Activated naive CD4-positive, alpha-beta T cell treated with anti-CD3 and anti-CD28 coated beads, Interleukin-2, amount 10 ng/mL, durations not matched to agents 7 days and 5 days (primary cell): ENCODE measurements at places on chromosomes 16 and 17.
A peak's percentile ranks its signal among the peaks of the same experiment; 100 is the strongest.

DNA sequence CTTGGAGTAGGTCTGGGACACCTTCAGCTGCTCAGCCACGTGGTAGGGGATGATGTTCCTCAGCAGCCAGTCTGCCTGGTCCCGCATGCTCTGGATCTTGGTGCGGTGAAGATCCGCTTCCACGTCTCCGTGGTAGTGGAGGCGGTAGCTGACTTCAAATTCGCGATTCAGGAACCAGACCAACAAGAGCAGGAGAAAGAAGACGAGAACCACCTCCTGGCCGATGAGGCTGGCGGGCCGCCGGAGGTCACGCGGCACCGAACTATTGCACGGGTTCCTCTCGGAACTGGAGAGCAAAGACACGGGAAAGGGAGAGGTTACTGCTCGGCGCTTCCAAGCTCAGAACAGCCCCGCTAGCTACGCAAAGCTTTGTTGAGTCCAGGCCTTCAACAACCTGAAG, 86.2 kb upstream of the CREBBP start:
- no peak for DNase-seq
- H3K4me1 ChIP-seq, result peaks cover 16% of the 10 kb centered on the region
- H3K4me3 ChIP-seq, result no peak overlapping the region
- peaks cover 17% of the 10 kb centered on the region for H3K36me3 ChIP-seq
- no peak overlapping the region for H3K27ac ChIP-seq
- peaks cover 16% of the 10 kb centered on the region for H3K27me3 ChIP-seq

- no peak overlapping the region for H3K27ac ChIP-seq
- H3K27me3 ChIP-seq, result peaks cover 12% of the 10 kb centered on the region
- H3K4me3 ChIP-seq, result no peak overlapping the region
These were observed 20.2 kb downstream of the FOXN1 start for GRCh38 chr17:28526381-28526780.

DNA sequence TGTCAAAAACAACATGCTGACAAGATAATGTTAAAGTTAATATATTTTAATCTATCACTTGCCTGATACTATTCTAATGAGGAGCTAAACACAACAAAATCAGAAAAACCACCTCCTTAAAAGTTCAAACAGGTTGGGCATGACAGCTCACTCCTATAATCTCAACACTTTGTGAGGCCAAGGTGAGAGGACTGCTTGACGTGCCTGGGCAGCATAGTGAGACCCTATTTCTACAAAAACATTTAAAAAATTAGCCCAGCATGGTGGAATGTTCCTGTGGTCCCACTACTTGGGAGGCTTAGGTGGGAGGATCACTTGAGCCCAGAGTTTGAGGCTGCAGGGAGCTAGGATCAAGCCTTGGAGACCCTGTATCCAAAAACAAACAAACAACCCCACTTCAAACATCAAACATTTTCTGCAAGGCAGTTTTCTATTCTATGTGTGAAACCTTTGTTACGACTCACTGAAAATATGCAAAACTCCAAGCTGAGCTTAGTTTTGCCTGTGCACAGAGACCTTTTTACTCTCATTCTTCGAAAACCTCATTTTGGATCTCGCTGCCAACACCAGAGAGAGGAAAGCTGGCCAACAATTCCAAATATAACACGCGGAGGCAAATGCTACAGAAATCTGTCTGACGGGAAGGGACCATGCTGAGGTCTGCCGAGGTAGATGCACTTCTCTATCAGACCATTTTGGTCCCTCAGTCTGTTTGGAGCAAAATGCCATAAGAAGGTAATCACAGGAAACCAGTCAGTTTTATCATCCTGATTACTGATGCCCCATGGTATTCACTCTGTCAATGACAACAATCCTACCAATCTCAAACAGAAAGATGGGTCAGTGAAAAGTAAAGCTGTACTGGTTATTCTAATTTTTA, 6.2 kb downstream of the PHF12 start:
- H3K4me1 ChIP-seq, result peaks cover 66% of the 10 kb centered on the region
- no peak for DNase-seq
- H3K27me3 ChIP-seq, result no peaks in the 10 kb centered on the region
- H3K36me3 ChIP-seq, result peaks cover 52% of the 10 kb centered on the region

GRCh38 chr16:86668136-86668910, 90.0 kb downstream of the FOXL1 start:
- H3K36me3 ChIP-seq, result no peaks in the 10 kb centered on the region
- H3K4me3 ChIP-seq, result no peak overlapping the region
- H3K27ac ChIP-seq, result no peak overlapping the region
- no peak for DNase-seq
- H3K27me3 ChIP-seq, result peaks cover 3% of the 10 kb centered on the region

- no peaks in the 10 kb centered on the region for H3K27me3 ChIP-seq
- peak overlapping the region; percentile 65 for H3K4me3 ChIP-seq
- H3K4me1 ChIP-seq, result peaks cover 79% of the 10 kb centered on the region
- H3K27ac ChIP-seq, result peak overlapping the region; percentile 98
- H3K36me3 ChIP-seq, result peaks cover 14% of the 10 kb centered on the region
These were observed 12.0 kb upstream of the RNF157 start for GRCh38 chr17:76252040-76252954.

DNA sequence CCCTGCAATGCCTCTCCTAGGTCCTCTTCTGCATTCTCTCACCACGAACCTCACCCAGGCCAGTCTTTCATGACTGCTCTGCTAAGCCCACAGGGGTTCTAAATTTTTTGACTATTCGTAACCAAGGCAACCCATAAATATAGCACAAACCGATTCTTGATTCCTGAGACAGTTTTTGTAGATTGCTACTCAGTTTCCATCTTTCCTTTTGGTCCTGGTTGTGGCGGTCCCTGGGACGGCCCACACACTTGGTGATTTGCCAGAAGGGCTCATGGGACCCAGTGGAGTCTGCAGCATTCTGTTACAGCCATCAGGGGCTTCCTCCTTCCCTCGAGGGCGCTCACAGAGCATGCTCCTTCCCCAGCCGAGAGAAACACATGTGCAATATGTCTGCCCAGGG, 23.4 kb upstream of the MGAT5B start:
- no peak overlapping the region for H3K27ac ChIP-seq
- no peak overlapping the region for H3K4me3 ChIP-seq
- DNase-seq, result no peak
- peaks cover 85% of the 10 kb centered on the region for H3K27me3 ChIP-seq
- H3K36me3 ChIP-seq, result no peaks in the 10 kb centered on the region
- H3K4me1 ChIP-seq, result peaks cover 13% of the 10 kb centered on the region

GRCh38 chr17:79830303-79830702, 8.9 kb downstream of the CBX4 start:
- H3K36me3 ChIP-seq, result peaks cover 14% of the 10 kb centered on the region
- H3K27ac ChIP-seq, result no peak overlapping the region
- no peak for DNase-seq
- no peak overlapping the region for H3K4me3 ChIP-seq

- no peak overlapping the region for H3K4me3 ChIP-seq
- no peak overlapping the region for H3K27ac ChIP-seq
- H3K36me3 ChIP-seq, result peaks cover 3% of the 10 kb centered on the region
- H3K4me1 ChIP-seq, result peaks cover 21% of the 10 kb centered on the region
These were observed 35.0 kb downstream of the USP32 start for GRCh38 chr17:60356940-60357339.

DNA sequence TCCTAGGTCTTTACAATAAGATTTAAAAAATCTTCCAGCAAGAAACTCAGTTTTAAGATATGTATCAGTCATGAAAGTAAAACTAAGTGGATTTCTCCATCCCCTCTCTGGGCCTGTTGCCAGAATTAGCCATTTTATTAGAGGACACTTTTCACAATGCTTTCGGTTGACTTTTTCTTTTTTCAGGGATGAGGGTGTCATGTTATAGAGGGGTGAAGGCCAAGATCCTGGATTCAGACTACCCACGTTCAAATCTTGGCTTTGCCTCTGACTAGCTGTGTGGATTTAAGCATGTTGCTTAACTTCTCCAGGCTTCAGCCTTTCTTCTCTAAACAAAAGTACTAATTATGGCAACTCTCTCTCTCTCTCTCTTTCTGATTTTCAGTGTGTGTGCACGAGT, 111.7 kb upstream of the COX10 start:
- H3K27ac ChIP-seq, result no peak overlapping the region
- H3K4me1 ChIP-seq, result peaks cover 6% of the 10 kb centered on the region
- no peaks in the 10 kb centered on the region for H3K36me3 ChIP-seq
- DNase-seq, result no peak
- no peak overlapping the region for H3K4me3 ChIP-seq

DNA sequence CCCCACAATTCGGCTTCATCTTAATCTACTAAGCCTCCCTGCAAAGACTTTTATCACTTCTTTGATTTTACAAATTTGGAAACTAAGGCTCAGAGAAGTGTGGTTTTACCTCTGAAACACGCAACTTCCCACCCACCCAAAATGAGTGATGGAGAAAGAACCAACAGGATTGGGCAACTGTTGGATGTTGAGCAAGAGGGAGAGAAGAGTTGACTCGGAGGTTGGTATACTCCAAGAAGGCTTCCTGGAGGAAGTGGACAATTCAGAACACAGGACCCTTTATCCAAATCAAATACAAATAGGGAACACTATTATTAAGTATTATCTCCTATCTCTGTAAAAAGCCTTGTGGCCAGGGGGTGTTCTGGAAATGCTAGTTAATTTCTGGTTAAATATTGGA, 323.0 kb downstream of the C16orf95 start:
- no peak for DNase-seq
- peaks cover 2% of the 10 kb centered on the region for H3K4me1 ChIP-seq
- H3K27me3 ChIP-seq, result peaks cover 10% of the 10 kb centered on the region
- H3K27ac ChIP-seq, result no peak overlapping the region
- H3K36me3 ChIP-seq, result no peaks in the 10 kb centered on the region

- DNase-seq, result no peak
- peak overlapping the region; percentile 35 for H3K27ac ChIP-seq
- peaks cover 47% of the 10 kb centered on the region for H3K36me3 ChIP-seq
- no peak overlapping the region for H3K4me3 ChIP-seq
- H3K27me3 ChIP-seq, result no peaks in the 10 kb centered on the region
These were observed 12.2 kb downstream of the GJD3 start for GRCh38 chr17:40352237-40352778.

DNA sequence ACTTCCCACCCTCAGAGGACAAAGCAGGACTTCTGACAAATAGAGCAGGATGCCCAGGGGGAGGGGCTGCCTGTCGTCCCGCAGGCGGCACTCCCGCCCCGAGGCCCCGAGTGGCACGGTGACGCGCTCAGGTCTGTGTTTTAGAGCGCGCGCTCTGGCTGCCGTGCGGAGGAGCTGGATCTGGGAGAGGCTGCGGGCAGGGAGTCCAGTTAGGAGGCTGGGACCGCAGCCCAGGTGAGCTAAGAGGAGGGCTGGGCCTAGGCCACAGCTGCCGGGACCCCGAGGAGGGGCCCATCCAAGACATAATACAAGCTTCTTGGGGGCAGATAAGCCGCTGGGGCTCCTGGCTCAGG, 6.4 kb downstream of the DOC2A start:
- H3K36me3 ChIP-seq, result peaks cover 12% of the 10 kb centered on the region
- peaks cover 19% of the 10 kb centered on the region for H3K27me3 ChIP-seq
- H3K4me3 ChIP-seq, result no peak overlapping the region

DNA sequence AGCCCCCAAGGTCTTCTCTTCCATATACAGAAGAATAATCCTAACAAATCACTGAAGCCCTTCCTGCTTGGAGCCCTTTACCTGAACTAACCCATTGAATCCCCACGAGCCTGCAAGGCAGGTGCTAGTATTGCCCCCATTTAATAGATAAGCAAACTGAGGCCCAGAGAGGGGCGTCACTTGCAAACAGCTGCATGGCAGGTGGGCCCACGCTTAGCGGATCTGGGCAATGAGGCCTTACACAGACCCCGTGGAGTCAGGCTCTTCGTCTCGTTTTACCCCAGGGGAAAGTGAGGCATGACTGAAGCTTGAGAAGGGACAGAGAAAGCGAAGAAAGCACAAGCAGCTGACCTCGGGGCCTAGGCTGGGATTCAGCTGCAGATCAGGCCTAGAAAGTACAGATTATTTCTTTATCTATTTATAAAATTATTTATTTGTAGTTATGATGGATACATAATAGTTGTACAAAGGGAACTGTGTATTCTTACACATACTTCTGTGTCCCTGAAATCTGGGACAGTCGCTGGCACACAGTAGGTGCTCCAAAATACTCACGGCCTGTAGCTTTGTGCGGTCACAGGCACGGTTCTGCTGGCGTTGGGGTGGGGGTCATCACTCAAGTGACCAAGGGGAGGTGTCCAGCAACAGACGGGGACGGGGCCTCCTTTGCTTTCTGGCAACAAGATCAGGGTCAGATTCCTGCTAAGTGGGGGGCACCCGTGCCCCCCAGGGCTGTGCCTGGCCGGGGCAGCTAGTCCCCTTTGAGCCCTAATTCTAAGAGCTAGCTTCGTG, 223.2 kb upstream of the GSE1 start:
- no peaks in the 10 kb centered on the region for H3K4me1 ChIP-seq
- peak; percentile 13 for DNase-seq
- no peak overlapping the region for H3K27ac ChIP-seq
- H3K36me3 ChIP-seq, result no peaks in the 10 kb centered on the region

GRCh38 chr16:48125888-48126287, 29.9 kb downstream of the ABCC12 start:
- H3K4me3 ChIP-seq, result no peak overlapping the region
- no peaks in the 10 kb centered on the region for H3K36me3 ChIP-seq
- peaks cover 7% of the 10 kb centered on the region for H3K27me3 ChIP-seq
- no peak for DNase-seq

GRCh38 chr16:26598061-26598460, 468.7 kb upstream of the C16orf82 start:
- peak; percentile 86 for DNase-seq
- no peak overlapping the region for H3K4me3 ChIP-seq
- H3K27ac ChIP-seq, result peak overlapping the region; percentile 88

DNA sequence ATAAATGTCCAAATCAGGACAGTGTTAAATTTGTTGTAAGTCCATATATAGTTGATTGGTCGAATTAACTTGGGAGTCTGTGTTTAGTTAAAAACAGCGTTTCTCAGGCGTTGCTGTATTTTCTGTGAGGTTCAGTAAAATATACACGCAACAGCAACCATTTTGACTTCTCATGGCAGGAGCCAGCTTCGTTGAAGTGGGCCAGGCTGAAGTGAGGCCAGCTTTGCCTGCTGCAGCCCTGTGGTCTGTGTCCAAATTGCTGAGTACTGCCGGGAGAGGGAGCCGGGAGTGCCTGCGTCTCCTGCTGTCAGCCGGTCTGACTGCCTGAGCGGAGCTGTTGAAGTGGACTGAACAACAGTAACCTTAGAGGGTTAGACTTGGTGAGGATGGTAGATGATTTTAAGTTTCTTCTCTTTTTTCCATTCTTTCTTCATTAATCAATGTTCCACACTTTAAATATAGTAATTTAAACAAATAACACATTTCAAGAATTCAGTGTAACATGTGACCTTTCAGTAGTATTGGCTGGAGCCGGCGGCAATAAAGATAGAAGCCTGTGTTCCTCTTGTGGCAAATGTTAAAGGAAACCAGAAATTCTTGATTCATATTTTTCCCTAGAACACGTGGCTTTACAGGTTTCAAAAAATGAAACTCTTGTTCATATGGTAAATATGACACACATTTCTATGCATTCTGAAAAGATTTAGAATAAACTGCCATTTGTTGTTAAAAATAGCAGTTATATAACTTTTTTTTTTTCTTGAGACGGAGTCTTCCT, 37.0 kb upstream of the ZNF750 start:
- H3K36me3 ChIP-seq, result peaks cover 25% of the 10 kb centered on the region
- no peaks in the 10 kb centered on the region for H3K27me3 ChIP-seq
- no peak overlapping the region for H3K4me3 ChIP-seq
- DNase-seq, result no peak

- DNase-seq, result no peak
- H3K4me1 ChIP-seq, result no peaks in the 10 kb centered on the region
- no peak overlapping the region for H3K27ac ChIP-seq
- H3K36me3 ChIP-seq, result no peaks in the 10 kb centered on the region
- H3K27me3 ChIP-seq, result no peaks in the 10 kb centered on the region
These were observed 47.2 kb downstream of the ZFPM1 start for GRCh38 chr16:88500255-88500661.
